ENCODE measurements at places on chromosomes 4 and X.
A peak's percentile ranks its signal among the peaks of the same experiment; 100 is the strongest.

DNA sequence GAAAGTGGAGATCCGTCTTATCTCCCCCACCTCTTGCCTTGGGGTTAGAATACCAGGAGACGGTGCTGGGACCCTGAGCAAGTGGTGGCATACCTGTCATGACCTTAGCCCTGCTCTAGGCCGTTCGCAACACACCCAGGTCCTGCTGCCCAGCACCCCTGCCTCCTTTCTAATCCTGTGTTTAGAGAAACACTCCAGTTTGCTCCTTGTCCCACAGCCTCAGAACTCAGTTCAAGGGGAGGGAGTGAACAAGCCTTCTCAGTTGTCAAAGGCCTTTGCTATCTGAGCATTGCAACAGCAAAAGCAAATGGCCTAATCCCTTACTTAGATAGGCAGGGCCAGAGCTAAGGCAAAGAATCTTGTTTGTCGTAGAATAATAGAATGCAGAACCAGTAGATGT lies 67.9 kb downstream of the CHRNA9 start:
- no peak for DNase-seq

DNA sequence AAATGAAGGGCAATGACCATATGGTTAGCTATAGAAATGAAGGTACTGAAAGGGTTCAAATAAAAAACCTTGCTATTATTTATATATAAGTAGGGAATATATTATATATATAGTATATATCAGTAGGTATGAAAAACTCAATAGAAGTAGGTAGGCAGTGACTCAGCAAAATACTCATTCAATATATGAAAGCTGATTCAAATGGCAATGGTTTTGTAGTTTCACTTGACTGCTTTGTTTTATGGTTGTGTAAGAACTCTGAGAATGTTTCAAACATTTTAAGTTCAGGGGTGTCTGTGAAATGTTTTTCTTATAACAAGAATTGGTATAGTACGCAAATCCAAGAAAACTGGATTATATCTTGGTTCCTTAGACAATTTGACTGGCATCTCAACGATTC lies 4.1 kb downstream of the ZNF280C start:
- no peak for DNase-seq

- no peak for DNase-seq
Observed at GRCh38 chrX:71210816-71211215, 12.2 kb upstream of the GJB1 start.

GRCh38 chr4:112026058-112026457 lies 119.2 kb upstream of the FAM241A start:
- DNase-seq, result no peak

- no peak for DNase-seq
Observed at GRCh38 chrX:10098270-10098713, 58.5 kb upstream of the CLCN4 start.

DNA sequence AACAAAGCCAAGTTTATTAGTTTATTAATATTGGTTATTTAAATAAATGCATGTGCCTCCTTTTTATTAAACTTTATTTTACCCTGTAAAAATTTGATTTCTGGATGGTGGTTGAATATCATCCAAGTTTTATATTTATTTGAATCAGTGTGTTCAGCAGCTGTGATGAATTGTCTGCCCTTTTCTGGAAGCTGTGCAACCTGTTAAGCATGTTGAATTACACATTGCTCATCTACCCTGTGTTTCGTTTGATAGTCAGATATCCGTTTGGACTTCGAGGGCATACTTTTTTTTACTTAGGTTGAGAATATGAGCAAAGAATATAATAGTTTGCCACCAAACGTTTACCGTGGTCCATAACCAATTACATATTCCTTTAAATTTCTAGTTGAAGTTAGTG lies 95.8 kb upstream of the TENM3 start:
- DNase-seq, result peak; percentile 5

- no peak for DNase-seq
Observed at GRCh38 chr4:98518559-98519267, 139.7 kb downstream of the TSPAN5 start.

DNA sequence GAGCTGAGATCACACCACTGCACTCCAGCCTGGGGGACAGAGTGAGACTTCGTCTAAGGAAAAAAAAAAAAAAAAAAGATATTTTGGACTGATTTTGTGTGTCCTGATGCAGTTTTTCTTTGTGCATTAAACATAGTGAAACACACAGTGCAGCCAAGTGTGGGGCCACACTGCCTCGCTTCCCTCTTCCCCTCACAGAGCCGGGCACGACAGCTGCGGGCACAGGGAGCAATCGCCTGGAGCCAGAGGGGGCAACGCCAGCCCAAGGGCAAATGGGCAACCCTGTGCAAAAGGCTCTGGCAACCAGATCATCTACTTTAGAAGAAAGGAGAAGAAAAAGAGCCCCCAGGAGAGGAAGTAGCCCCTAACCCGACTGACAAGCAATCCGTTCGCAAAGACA lies 13.5 kb upstream of the CCNQ start:
- DNase-seq, result no peak

All from NCI-H2081 (cell line).